ENCODE measurements at places on chromosomes 13 and 19.
A peak's percentile ranks its signal among the peaks of the same experiment; 100 is the strongest.

GRCh38 chr19:49741210-49741844 lies 21.8 kb downstream of the TSKS start:
- no peak for DNase-seq

GRCh38 chr19:29201855-29202254 lies 11.1 kb downstream of the UQCRFS1 start:
- DNase-seq, result no peak

GRCh38 chr19:17337675-17338432 lies 501 bp downstream of the GTPBP3 start:
- no peak for DNase-seq

- DNase-seq, result no peak
Observed at GRCh38 chr19:15423130-15423529, 4.3 kb upstream of the AKAP8L start.

- no peak for DNase-seq
Observed at GRCh38 chr19:18951721-18952281, 10.8 kb upstream of the HOMER3 start.

GRCh38 chr19:36136964-36137686 lies 2.7 kb upstream of the CAPNS1 start:
- DNase-seq, result no peak

GRCh38 chr13:42946927-42947326 lies 45.1 kb downstream of the EPSTI1 start:
- DNase-seq, result no peak

- no peak for DNase-seq
Observed at GRCh38 chr19:49554701-49555181, 25.6 kb downstream of the NOSIP start.

- DNase-seq, result no peak
Observed at GRCh38 chr19:37095859-37096258, 17.6 kb downstream of the ZNF420 start.

- DNase-seq, result no peak
Observed at GRCh38 chr19:6064336-6065073, 45.8 kb downstream of the RFX2 start.

GRCh38 chr13:94192431-94192975 lies 287.0 kb downstream of the DCT start:
- no peak for DNase-seq

DNA sequence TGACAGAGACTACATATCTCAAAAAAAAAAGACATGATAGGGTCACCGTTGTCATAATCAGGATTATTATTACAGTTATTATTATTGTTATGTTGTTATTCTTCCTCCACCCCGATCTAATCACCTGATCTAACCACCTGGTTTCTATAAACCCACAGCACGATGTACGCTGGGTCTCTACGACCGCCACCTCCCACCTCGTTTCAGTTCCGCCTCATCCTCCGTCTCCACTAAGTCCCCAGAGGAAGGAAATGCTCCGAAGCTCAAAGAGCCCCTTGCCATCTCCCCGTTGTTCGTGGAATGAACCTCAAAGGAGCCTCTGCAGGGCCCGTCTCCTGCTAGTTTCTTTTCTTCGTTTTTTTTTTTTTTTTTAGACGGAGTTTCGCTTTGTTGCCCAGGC lies 15.9 kb upstream of the MEIS3 start:
- DNase-seq, result no peak

DNA sequence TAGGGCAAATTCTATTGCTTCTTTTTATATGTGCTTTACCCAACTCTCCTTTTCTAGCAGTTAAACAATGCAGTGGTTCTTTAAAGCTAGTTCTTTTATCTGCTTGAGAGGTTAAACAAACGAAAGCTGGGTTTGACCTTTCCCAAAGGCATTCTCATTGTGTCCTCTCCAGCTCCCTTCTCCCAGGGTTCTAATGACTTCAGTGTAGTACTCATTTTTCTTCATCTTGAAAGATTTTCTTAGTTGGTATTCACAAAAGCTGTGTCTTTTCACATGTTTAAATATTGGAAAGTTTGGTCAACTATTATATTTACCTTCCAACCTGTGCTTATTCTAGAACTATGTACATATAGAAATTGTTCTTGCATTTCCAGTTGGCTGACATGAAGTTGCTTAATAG lies 1.5 kb downstream of the WASF3 start:
- DNase-seq, result no peak

- DNase-seq, result peak; percentile 68
Observed at GRCh38 chr19:53192771-53193534, at the start of gene ZNF665. Gene ZNF665 (minus strand): TSS chr19:53193358. CDS start chr19:53182898, 10,460 bp downstream.

DNA sequence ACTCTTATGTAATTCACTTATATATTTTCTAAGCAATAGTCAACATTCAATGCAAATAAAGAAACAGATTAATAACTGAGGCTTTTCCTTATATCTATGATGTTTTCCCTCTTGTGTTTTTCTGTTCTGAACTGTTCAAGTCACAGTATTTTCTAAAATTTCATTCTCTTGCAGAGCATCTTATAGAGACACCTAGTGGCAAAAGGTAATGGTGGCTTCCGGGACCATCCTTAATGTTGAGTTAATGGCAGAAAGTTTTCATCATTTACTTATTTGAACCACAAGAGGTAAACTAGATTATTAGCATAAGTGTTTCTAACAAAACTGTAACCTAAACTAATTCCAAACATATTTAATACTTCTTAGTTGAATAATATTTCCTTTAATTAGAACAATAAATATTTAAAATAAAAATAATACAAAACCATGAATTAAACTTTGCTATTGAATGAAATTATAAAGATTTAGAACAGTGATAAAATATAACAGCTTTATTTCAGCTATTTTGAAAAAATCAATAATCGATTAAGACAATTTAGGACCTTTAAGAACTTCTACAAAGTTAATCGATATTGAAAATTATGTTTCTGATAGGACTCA lies 1.7 kb upstream of the SLITRK5 start:
- DNase-seq, result no peak

GRCh38 chr19:35791814-35792279 lies 16.5 kb downstream of the ARHGAP33 start:
- no peak for DNase-seq

- no peak for DNase-seq
Observed at GRCh38 chr13:113671066-113672001, 4.3 kb downstream of the GRK1 start.

- DNase-seq, result no peak
Observed at GRCh38 chr19:50321831-50322230, 7.3 kb downstream of the KCNC3 start.

DNA sequence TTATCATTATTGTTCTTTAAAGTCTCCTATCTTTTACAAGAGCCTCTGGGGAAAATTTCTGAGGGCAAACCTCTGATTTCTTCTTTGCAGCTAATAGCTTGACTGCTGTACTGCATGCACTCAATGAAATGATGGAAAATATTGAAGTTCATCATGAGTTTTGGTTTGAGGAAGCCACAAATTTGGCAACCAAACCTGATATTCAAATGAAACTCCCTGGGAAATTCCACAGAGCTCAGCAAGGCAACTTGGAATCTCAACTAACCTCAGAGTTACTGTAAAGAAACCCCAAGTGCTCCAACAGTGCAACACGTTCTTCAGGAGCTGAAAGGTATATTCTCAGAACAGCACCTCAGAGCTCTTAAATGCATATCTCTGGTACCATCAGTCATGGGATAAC lies 14.2 kb upstream of the RNF6 start:
- DNase-seq, result no peak

DNA sequence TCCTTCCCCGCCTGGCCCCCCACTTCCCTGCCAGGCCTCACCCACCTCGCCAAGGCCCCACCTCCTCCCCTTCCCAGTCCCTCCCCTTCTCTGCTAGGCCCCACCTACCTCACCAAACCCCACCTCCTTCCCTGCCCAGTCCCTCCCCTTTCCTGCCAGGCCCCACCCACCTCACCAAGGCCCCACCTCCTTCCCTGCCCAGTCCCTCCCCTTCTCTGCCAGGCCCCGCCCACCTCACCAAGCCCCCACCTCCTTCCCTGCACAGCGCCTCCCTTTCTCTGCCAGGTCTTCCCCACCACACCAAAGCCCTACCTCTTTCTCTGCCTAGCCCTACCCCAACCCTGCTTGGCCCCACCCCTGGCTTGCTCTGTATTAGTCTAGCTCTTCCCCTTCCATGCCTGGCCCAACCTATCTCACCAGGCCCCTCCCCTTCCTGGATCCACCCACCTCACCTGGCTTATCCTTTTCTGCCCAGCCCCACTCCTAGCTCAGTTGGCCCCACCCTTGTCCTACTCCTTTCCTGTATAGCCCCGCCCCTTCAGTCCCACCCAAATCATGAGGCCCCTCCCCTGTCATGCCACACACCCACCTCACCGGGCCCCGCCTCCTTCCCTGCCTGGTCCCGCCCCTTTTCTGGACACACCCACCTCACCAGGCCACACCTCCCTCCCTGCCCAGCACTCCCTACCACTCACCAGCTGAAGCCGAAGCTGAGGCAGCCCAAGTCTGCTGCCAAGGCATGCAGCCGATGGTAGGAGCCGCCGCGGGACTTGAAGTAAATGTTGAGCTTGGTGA lies 16.2 kb downstream of the CERS1 start:
- DNase-seq, result no peak

GRCh38 chr19:46265217-46265828 lies 31.5 kb upstream of the HIF3A start:
- peak; percentile 57 for DNase-seq

DNA sequence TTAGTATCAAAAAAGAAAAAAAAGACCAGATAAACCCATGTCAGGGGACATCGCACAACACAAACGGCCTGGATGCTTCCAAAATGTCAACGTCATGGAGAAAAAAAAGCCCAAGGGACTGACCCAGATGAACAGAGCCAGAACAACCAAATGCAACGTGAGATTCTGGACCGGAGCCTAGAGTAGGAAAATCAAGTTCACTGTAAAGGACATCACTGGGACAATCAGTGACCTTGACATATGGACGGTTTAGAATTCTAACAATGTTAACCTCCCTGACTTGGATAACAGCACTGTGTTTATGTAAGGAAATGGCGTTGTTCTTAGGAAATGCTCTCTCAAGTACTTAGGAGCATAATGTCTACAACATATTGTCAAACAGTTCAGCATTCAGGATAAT lies 15.1 kb upstream of the EMP3 start:
- no peak for DNase-seq

DNA sequence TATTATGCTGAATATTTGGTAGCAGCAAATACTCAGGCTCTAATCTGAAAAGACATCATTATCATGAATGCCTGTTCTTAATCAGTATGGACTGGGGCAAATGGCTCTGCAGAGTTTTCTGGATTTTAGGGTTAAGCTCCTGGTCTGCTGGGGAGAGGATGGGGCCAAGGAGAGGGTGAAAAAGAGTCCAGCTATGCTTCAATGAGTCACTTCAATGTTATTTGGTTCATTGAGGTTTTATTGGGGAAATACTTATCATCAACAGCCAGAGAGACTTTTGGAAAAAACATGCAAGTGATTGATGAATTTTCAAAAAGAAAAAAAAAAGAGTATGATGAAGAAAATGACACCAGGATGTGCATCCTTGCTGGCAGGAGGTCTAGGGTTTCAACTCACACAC lies 278.3 kb downstream of the UQCRFS1 start:
- no peak for DNase-seq

DNA sequence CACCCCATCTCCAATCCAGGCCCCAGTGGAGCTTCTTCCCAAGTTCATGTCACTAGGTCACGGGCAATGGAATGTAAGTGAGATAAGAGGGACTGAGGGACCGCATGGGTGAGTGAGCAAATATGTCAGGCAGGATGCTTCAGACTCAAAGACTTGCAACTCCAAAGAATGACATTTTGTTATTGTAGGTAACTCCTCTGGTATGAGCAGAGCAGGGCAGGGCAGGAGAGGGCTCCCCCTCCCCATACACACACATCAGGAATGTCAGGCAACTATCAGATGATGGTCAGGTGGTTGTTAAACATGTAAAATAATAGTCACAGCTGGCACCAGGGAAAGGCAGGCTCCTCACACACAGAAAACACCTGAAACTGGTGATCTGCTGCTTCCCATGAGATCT lies 10.6 kb downstream of the ERVV-2 start:
- DNase-seq, result no peak

DNA sequence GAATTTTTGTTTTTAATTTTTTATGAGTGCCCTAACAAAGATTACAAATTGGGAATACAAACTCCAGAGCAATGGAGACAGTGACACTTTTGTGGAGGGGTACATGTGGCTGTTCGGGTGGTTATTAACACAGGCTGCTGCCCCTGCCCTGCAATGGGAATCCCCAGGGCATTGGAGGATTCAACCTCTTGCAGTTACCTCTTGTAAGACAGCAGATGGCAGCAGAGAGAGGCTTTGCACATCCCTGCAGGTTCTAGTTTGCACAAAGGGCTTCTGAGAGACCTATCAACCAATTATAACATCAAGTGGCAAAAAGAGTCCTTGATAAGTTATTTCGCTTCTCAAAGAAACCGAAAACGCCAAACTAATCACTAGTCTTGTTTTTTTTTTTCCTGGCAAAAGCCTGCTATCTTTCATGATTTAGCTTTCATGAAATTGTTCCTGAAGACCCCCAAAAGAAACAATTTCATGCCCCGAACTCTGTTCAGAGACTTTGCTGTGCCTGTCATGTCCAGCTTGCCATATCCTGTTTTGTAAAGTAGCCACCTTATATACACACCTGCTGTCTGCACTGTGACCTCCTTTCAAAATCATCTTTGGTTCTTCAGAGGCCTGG lies 10.4 kb downstream of the GJB2 start:
- DNase-seq, result peak; percentile 22

GRCh38 chr13:84873951-84874350 lies 925.3 kb downstream of the SLITRK6 start:
- no peak for DNase-seq

DNA sequence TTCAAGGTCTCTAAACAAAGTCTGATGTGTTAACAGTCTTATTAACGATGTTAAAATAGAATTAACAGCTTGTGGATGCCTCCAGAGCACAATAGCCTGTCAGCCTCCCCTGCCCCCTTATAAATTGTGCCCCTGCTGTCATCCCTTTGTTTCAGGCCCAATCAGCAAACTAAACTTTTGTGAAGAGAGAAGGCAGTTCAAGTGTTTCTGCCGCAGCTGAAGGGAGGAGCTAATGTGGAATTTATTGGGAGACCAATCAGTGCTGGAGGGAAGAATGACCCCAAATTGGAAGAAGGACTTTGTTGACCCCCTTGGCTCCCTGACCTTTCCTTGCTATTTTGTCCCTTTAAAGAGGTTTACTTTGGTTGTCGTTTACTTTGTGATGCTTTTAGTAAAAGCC lies 160.5 kb downstream of the TM9SF2 start:
- DNase-seq, result no peak

DNA sequence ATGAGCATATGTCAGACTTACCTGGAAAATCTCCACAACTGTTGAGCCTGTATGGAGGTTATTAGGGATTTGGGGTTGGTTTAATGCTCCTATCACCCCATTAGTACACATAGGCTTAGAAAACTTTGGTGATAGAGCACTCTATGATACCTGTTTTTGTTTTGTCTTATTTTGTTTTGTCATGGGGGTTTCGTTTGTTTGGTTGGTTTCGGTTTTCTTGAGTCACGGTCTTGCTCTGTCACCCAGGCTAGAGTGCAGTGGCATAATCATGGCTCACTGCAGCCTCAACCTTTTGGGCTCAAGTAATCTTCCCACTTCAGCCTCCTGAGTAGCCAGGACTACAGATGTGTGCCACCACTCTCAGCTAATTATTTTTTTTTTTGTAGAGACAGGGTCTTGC lies 70.0 kb downstream of the MZT1 start:
- DNase-seq, result no peak
